Astrocyte (in vitro differentiated cells and primary cell): ENCODE measurements at places on chromosomes 5 and 9. TPM values are rescaled to one million over a fixed set of nuclear protein-coding genes. Genes with fewer than 3 reads are reported as not detected.

KLHL3 gene
- 8.9 and 11.8 TPM in 2 replicates for total RNA-seq

GRCh38 chr5:167624053-167624452, 667.4 kb upstream of the WWC1 start:
- DNase-seq = no peak

DNA sequence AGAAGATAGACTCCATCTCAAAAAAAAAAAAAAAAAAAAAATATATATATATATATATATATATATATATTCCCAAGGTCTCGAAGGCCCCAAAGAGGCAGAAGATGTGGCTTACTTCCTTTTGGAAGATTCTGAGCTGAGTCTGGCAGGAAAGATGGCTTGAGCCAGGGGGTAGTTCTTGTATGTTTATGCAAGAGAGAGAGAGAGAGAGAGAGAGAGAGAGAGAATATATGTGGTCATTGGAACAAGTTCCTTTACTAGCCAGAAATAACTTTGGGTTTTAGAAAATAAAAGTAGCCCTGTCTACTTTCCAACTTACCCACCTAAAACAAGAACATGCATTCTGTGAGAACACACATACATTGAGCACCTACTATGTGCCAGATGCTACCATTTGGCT, 17.6 kb downstream of the NCS1 start:
- DNase-seq = peak; percentile 85

DNA sequence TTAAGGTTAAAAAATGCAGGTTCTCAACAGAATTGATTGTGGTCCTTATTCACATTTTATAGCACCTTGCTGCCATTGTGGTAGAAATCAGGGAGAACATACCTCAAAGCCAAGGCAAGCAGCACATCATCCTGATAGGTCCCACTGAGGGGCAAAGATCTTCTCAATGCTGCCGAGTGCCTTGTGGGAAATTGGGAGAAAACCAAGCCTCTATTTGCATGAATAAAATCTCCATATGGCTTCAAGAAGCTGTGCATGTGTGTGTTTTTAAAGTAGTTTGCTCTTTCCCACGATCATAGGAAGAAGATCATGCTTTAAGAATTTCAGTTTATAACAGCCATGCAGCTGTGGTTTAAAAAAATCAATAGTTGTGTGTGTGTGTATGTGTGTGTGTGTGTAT, 216.9 kb upstream of the FBXL7 start:
- DNase-seq = no peak

DNA sequence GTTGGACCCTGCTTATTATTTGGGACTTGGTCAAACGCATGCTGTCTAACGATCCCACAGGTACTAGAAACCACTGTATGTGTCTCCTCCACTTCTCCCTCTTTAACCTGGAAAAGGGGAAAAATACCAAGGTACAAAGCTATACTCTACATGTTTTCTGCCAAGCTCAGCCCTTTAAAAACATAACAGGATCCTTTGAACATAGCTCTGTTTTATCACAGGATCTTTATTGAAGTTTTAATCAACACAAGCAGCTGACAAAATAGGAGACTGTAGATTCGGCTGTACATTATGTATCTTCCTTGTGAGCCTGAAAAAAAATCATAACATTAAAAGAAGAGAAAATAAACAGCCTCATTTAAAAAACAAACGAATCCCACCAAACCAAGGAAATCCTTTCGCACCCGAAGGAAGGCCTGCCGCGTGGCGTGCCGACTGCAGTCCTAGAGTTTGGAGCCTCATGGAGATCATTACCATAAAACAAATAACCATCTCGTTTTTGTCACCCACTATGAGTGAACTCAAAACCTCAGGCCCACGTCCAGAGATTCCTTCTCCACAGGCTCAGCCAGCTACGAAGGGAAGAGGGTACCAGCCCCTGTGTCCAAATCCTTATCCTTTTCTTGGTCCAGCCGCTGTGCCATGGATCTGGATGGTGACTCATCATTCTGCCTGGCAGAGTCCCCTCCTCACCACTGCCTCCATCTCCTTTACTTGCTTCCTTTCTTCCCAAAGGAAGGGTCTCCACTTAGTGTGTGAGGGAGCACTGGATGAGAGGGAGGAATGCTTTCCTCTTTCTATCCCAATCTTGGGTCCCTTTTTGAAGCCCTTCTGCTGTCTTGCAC, 651.1 kb downstream of the CCDC171 start:
- peak; percentile 42 for DNase-seq

CCDC152 gene
- total RNA-seq = 1.2 and 1.3 TPM in 2 replicates

DNA sequence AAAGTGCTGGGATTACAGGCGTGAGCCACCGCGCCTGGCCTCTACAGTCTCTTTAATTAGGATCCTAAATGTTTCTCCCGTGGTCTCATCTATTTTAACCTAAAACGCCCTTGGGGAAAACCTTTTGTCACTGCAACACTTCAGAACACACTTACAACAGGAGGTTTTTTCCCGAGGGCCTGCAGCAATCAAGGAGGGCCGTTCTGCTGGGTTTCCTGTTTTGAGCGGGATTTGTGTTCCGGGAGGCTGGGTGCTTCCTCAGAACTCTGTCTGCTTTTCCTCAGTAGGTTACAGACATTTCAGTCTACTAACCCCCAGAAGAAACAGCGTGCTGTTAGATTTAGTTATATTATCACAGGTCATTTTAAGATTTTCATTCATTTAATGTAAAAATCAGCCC, 65.4 kb upstream of the IRX4 start:
- no peak for DNase-seq

GPX8 gene
- 144 and 176 TPM in 2 replicates for total RNA-seq

GRCh38 chr9:38372762-38373619, 19.5 kb upstream of the ALDH1B1 start:
- DNase-seq = no peak

DBH gene
- total RNA-seq = not detected in 2 replicates

DNA sequence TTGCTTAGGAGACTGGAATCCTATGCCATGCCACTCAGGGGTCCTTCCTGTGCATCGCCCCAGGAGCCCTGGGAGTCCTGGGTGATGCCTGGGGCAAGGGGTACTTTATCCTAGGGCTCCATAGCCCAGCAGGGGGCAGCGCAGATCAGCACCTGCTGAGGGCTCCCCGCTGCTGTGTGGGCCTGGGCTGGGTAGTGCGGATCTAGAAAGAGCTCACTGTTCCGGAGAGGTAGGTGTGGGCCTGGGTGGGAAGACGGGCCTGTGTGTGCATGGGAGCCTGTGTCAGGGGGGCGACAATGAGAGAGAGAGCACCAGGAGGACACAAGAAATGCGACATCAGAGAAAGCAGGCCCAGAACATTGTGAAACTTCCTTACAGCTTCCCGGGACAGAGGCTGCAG, 11.4 kb upstream of the DAB2IP start:
- no peak for DNase-seq

GRCh38 chr5:14495301-14495700, 86.3 kb upstream of the OTULINL start:
- DNase-seq = no peak

SELENOP gene
- total RNA-seq = 11.4 and 11.6 TPM in 2 replicates

- DNase-seq = no peak
These were observed 125.6 kb downstream of the SMARCA2 start for GRCh38 chr9:2140600-2141223.

NME5 gene
- total RNA-seq = 2.9 and 3.2 TPM in 2 replicates

GRCh38 chr5:95543017-95543705, 11.6 kb downstream of the SKIC3 start:
- no peak for DNase-seq

HRH2 gene
- total RNA-seq = 1.7 and 1.9 TPM in 2 replicates

DNA sequence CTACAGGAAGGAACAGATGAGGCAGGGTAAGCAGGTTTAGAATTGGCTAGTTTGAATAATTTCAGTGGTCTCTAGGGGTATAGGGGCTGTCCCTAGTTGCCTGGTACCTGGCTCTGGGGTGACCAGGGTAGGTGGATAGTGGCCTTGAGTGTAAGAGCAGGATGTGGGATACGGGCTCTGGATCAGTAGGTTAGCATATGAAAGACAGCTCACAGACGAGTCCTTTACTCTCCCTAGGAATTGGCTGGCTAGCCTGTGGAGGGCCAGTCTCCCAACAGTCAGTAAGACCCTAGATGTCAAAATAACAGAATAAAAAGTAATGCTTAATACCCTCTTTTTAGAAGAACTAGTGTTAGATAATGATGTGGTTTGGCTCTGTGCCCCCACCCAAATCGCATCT, 16.6 kb upstream of the C9orf152 start:
- no peak for DNase-seq

DNA sequence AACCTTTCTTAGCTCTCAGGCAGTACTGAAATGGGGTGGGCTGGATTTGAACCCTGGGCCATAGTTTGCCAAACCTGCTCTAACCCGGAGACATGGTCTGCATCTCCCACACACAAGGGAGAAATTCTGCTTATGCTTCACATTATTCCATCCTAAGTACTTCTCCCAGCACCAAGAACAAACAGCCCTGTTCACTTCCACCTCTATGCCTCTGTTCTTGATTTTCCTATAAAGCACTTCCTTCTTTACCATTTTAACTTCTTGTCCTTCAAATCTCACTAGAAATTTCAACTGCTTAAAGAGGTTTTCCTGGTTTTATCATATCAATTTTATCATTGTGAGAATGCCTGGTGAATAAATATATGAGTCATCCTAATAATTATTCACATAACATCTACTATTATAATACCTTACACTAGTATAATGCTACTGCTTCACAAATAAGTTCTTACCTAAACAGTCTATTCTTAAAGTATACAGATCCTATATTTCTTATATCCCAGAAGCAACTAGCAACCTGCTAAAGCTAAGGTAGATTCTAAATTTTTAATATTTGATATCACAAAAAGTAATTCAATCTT, 12.7 kb downstream of the FEM1C start:
- DNase-seq = no peak

LTC4S gene
- 1.2 and 1.3 TPM in 2 replicates for total RNA-seq

DNA sequence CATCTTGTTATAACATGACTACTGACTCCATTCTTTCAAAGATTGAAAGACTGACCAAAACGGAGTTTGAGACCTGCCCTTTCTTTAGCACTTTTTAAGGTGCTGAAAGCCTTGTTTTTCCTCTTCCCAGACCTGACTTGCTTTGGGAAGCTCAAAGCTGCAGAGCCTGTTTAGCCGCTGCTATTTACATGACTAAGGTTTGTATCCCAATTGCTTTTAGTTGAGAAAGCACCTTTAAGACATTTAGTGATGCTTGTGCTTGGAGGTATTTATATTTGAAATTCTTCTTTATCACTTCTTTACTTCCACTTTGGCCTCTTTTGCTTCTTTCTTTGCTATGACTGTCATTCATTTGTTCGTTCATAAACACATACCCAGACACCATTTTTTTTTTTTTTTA, 182.6 kb upstream of the ELL2 start:
- no peak for DNase-seq

GRCh38 chr5:135481387-135481786, 29.2 kb upstream of the TIFAB start:
- no peak for DNase-seq

IER5L gene
- total RNA-seq = 47.0 and 55.0 TPM in 2 replicates

GRCh38 chr5:126456217-126456820, 33.1 kb downstream of the GRAMD2B start:
- no peak for DNase-seq
